ENCODE measurements at places on chromosomes 7 and 10.
A peak's percentile ranks its signal among the peaks of the same experiment; 100 is the strongest.

DNA sequence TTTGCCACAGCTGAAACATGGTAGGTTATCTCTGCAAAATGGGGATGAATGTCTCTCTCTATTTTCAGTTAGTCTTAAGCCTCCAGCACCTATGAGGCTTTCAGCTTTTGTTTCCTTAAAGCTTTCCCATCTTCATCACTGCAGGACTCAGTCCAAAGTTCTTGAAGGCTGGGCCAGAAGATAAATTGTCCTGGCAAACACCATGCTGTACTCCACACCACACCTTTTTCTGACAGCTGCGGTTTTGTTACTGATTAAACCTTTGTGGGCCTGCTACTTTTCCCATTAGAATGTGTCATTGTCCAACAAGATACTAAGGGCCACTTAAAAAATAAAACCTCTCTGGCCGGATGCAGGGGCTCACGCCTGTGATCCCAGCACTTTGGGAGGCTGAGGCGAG is 87.2 kb upstream of the A1CF start:
- no peak for DNase-seq

GRCh38 chr10:50740293-50740648 is 535 bp downstream of the ASAH2B start:
- peak; percentile 21 for DNase-seq

- no peak for DNase-seq
These were observed 16.9 kb downstream of the MEOX2 start for GRCh38 chr7:15669443-15670090.

- no peak for DNase-seq
These were observed 3.3 kb downstream of the JMJD1C start for GRCh38 chr10:63462442-63462841.

DNA sequence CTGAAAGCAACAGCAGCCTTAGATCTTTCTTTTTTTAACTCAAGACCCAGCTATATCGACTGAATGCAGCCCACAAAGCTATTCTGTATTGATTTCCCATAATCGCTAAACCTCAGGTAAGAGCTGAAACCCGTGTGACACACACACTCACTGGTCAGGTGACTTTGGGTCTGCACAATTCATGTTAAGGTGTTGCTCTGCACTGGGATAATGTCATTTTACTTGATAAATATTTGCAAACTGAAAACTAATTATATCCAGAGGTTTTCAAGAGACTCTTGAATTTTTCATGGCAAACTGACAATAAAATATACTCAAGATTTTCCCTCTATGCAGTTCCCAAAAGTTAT is 33.1 kb downstream of the SCRN1 start:
- no peak for DNase-seq

DNA sequence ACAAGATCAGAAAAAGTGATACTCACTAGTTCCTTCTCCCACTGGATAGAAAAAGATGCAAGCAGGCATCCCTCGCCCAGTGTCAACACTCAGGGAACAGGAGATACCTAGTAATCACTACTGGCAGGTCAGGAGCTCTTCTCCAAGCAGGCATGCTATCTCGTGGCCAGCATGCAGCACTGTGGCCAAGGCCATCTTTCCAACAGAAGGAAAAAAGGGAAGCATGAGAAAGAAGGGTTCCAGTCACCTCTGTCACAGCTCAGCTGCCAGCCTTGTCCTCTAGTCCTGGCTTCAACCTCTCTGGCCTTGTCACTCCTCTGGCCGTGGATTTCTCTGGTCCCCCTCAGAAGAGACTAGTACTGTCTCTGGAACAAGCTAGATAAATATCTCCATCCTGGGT is 45.3 kb downstream of the DLG5 start:
- no peak for DNase-seq

DNA sequence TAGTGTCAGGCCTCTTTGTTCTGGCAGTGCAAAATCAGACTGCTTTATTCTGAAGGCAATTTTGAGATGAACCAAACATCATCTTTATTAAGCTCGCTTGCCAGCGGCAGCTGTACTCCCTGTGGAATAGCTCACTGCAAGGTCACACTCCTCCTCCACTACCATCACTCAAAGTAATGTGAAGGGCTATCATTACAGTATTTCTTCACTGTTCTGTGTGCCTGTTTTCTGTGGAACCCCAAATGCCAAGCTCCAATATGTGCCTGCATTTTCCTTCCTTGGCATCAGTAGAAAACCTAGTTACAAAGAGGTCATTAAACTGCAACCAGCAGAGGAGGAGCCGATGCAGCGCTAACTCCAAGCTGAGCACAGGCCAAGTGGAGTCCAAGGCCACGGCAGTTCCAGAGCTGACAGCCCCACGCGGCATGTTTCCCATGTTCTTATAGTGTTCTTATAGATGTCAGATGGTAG is 21.4 kb downstream of the BCCIP start:
- DNase-seq, result no peak

DNA sequence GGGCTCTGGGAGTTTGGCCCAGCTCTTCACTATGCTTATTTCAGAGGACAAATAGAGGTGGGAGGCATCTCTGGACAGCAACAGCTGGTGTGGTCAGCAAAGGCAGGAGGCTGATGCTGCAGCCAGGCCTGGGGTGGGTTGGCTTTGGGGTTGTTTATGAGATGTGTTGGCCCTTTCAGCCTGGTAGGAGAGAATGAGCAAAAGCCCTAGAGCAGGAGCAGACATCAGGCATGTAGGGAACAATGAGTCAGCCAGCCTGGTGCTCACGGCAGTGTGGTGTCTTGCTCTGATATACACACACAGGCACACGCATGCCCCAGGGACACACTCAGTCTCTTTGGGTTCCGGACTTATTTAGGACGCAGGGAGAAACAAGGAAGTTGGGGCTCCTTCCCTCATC is 157.1 kb downstream of the PRKCQ start:
- peak; percentile 14 for DNase-seq

GRCh38 chr7:16409777-16410176 is 11.6 kb downstream of the CRPPA start:
- DNase-seq, result no peak

- DNase-seq, result no peak
These were observed 1.9 kb downstream of the ADCYAP1R1 start for GRCh38 chr7:31053986-31054385.

DNA sequence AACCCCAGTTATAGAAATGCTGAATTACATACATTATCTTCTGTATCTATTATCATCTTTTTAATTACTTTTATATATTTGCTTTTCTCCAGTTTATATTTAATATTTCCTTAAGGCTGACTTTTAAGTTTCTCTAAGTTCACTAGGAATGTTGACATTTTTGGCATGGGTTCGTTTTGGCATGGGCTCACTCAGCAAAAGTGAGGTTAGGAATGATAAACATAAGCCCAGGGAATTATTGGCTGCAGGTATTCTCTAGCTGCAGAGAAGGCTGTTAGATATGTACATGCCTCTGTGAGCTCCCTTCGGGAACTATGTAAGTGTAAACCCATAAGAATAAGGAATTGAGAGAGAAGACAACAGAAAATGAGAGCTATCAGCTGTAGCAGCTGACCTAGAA is 63.6 kb upstream of the RAB18 start:
- no peak for DNase-seq

GRCh38 chr10:35795131-35795824 is 153.2 kb upstream of the FZD8 start:
- DNase-seq, result no peak

DNA sequence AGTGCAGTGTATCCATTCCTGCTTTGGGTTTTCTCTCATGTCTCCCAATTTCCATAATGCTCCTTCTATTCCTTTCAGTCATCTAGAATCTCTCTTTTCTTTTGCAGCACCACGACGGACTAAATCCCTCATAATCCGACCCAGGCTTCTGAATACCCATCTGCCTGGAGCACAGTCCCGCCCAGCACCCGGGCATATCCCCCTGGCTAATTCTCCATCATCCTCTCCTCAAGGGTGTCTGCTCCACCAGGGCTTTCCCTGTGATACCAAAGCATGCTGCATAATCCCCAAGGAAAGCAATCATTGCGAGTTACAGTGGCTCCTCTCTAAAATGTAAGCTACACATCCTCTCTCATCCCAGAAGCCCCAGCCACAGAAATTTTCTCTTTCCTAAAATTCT is 321.9 kb downstream of the CCDC3 start:
- DNase-seq, result no peak

DNA sequence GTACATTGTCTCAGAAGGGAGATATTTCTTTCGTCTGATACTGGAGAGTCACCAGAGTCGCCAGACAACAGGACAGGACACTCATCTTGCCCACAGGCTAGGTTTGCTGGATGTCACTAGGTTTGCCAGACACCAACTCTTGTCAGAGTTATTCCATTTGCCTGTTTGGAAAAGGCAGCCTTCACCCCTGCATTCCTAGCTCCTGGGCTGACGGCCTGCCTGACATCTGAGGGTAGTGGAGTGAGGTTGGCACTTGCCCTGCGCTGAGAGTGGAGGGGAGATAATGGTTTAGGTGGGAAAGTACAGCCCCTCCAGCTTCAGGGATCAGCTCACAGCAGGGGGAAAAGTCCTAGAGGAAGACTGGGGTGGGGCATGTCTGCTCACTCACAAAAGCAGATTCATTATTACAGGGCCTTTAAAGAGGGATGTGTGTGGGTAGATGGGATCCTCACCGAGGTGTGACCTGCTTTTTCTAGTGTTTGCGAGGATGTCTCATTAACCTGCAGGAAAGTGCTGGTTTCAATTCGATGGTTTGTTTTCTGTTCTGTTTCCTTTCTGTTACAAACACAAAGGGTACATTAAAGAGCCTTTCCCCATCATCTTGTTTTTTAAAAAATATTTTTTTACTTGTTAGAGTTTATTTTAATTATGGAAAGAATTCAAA is 79.3 kb upstream of the TNS3 start:
- no peak for DNase-seq

GRCh38 chr7:157738066-157738460 is 401.3 kb downstream of the DNAJB6 start:
- DNase-seq, result no peak

DNA sequence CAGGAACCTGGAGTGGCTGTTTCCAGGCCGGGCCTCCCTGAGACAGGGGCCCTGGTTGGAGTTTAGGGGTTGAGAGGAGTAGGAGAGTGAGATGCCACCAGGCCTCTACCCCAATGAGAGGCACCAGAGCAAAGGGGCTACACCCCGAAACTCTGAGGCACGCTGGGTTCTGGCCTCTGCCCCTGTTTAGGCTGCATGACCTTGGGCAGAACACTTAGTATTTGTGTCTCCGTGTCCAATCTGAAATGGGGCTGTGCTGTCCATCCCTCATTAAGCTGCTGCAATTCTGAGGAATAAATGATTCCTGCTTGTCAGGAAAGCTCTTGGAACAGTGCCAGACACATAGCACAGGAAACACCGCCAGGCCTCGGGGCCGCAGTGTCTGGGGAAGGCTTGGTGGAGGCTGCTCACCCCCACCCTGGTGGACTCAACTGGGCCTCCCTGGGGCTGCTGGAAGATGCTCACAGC is 40.5 kb upstream of the SAMD8 start:
- DNase-seq, result no peak

- DNase-seq, result no peak
These were observed 1.1 kb downstream of the ANKRD2 start for GRCh38 chr10:97573672-97574071.

- DNase-seq, result peak; percentile 59
These were observed 804 bp downstream of the UNC5B start for GRCh38 chr10:71213127-71213621.

- no peak for DNase-seq
These were observed 373.1 kb downstream of the MALRD1 start for GRCh38 chr10:19421674-19422073.

GRCh38 chr7:139339025-139339424 is 2.1 kb upstream of the FMC1 start:
- DNase-seq, result no peak
